ENCODE measurements at places on chromosomes 1 and 21.

GRCh38 chr1:168720839-168721238 lies 8.2 kb downstream of the DPT start:
- no peak overlapping the region for H3K4me3 ChIP-seq
- no peak overlapping the region for H3K27ac ChIP-seq
- no peaks in the 10 kb centered on the region for H3K4me1 ChIP-seq
- DNase-seq, result no peak

DNA sequence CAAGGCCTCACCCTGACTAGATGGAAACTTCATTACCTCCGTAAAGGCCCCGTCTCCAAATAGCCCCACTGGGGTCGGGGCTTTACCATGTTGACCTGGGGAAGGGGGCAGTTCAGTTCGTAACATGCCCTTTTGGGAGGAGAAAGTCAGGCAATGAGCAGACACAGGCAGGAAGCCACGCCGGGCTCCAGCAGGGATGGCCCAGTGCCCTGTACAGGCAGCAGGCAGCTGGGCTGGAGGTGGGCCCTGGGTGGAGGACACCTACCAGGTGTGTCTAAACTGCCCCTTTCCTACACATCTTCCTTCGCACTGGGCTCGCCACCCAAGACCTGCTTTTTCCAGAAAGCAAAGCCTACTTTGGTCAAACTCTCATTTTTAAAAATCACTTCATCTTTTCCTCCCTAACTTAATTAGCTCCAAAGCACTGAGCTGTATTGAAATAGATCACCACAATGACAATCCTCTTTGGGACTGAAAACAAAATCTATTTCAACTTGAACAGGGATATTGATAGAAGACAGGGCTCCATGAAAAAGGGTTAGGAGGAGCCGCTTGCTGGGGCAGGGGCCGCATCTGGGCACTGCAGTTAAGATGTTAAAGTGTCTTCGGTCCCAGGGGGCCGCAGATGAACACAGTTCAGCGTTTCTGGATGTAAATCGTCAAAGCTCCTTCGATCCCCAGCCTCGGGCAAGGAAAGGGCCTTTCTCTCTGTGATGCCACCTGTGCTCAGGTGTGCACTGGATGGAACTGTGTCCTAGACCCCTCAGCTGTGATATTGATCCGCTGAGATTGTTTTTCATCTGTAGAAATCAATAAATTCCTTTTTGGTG lies 104.6 kb downstream of the PDE9A start:
- H3K36me3 ChIP-seq, result no peaks in the 10 kb centered on the region
- no peak overlapping the region for H3K4me3 ChIP-seq
- H3K27me3 ChIP-seq, result no peaks in the 10 kb centered on the region
- no peaks in the 10 kb centered on the region for H3K4me1 ChIP-seq
- DNase-seq, result no peak

GRCh38 chr1:59688976-59689375 lies 125.8 kb upstream of the HOOK1 start:
- H3K27me3 ChIP-seq, result no peaks in the 10 kb centered on the region
- H3K4me3 ChIP-seq, result no peak overlapping the region

DNA sequence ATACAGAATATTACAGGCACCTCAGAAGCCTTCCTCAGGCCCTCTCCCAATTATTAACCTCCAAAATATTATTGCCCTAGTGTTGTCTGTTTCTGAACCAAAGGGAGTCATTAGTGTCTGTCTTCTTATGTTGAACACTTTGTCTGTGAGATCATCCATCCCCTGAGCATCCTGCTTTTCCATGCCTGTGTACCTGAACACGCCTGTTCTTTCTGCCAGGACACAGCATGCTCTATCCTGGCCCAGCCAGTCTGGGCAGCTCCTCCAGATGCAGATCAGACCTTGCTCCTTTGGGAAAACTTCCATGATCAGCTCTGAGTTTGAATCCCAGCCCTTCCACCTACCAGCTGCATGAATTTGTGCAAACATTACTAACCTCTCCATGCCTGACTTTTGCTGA lies 11.0 kb upstream of the CDC42 start:
- no peaks in the 10 kb centered on the region for H3K27me3 ChIP-seq
- no peak overlapping the region for H3K27ac ChIP-seq
- H3K36me3 ChIP-seq, result no peaks in the 10 kb centered on the region
- H3K4me3 ChIP-seq, result no peak overlapping the region
- H3K4me1 ChIP-seq, result peaks cover 2% of the 10 kb centered on the region
- no peak for DNase-seq

GRCh38 chr21:32070676-32071330 lies 198.0 kb downstream of the HUNK start:
- DNase-seq, result no peak
- H3K4me3 ChIP-seq, result no peak overlapping the region
- no peak overlapping the region for H3K27ac ChIP-seq
- no peaks in the 10 kb centered on the region for H3K4me1 ChIP-seq
- H3K36me3 ChIP-seq, result no peaks in the 10 kb centered on the region
- no peaks in the 10 kb centered on the region for H3K27me3 ChIP-seq

DNA sequence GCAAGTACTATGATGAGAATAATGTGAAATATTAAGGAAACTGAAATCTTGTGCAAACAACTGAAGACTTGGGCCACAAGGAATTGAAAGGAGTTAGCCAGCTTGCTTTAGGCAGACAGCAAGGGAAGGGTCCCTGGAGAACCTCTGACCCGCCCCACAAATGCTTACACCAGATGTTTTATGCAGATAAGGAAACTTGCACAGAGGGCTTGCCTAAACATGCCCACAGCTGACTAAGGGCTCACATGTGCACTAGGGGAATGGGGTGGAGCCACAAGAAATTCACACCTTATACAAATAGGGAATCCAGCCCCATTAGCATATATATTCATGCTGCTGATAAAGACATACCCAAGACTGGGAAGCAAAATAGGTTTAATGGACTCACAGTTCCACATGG lies 86.1 kb upstream of the CYYR1 start:
- H3K36me3 ChIP-seq, result no peaks in the 10 kb centered on the region
- no peak for DNase-seq
- no peak overlapping the region for H3K4me3 ChIP-seq
- H3K27me3 ChIP-seq, result no peaks in the 10 kb centered on the region
- H3K27ac ChIP-seq, result no peak overlapping the region

DNA sequence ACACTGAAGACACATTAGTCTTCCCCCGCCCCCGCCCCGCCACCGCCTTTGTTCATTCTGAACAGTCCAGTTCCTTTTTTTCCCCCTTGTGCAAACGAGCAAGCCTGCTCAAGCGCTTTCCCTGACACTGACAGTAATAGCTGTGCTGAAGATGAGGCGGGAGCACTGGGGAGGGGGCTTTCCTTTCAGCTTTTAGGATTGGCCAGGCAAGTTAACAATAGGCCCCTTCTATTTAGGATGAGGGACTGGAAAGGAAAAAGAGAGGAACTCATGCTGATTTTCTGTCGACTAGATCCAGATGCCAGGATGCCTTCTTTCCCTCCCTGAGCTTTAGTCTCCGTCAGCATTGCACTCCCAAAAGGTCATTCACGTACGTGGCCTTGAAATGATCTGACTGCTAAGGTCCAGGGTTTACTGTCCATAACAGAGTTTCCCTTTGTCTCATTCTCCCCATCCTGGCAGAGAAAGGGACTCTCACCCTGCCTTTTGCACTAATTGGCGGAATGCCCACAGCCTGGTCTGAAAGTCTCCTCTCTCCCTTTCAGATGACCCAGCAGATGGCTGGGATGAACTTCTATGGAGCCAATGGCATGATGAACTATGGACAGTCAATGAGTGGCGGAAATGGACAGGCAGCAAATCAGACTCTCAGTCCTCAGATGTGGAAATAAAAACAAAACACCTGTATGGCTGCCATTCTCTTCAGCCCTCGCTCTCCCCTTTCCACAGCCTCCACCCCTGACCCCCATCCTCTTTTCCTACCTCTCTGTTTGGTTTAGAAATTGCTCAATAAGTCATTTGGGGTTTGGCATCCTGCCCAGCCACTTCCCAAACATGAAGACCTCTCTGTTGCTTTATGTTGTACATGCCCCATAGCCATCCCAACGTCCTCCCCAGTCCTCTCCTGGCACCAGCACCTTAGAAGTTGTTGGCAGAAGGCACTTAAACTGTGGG lies 28.6 kb upstream of the ZFP69B start:
- no peaks in the 10 kb centered on the region for H3K27me3 ChIP-seq
- H3K27ac ChIP-seq, result no peak overlapping the region
- no peak overlapping the region for H3K4me3 ChIP-seq
- DNase-seq, result no peak

DNA sequence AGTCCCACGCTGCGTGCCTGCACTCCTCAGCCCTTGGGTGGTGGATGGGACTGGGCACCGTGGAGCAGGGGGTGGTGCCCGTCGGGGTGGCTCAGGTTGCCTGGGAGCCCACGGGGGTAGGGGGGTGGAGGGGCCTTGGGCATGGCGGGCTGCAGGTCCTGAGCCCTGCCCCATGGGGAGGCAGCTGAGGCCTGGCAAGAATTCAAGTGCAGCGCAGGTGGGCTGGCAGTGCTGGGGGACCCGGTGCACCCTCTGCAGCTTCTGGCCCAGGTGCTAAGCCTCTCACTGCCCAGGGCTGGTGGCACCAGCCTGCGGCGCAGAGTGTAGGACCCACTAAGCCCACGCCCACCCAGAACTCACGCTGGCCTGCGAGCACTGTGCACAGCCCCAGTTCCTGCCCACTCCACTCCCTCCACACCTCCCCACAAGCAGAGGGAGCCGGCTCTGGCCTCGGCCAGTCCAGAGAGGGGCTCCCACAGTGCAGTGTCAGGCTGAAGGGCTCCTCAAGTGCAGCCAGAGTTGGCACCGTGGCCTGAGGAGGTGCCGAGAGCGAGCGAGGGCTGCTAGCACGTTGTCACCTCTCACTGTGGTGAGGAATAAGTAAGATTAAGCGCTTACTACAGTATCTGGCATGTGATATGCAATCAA lies 12.8 kb downstream of the TNNI3K start:
- H3K4me3 ChIP-seq, result no peak overlapping the region
- H3K36me3 ChIP-seq, result no peaks in the 10 kb centered on the region
- DNase-seq, result no peak
- no peak overlapping the region for H3K27ac ChIP-seq
- no peaks in the 10 kb centered on the region for H3K4me1 ChIP-seq

- no peaks in the 10 kb centered on the region for H3K36me3 ChIP-seq
- no peaks in the 10 kb centered on the region for H3K27me3 ChIP-seq
- no peak for DNase-seq
Observed at GRCh38 chr21:15301736-15302135, 236.9 kb upstream of the NRIP1 start.

- no peaks in the 10 kb centered on the region for H3K4me1 ChIP-seq
- DNase-seq, result no peak
- H3K27me3 ChIP-seq, result no peaks in the 10 kb centered on the region
- no peak overlapping the region for H3K4me3 ChIP-seq
Observed at GRCh38 chr1:81323862-81324261, 476.9 kb upstream of the ADGRL2 start.

DNA sequence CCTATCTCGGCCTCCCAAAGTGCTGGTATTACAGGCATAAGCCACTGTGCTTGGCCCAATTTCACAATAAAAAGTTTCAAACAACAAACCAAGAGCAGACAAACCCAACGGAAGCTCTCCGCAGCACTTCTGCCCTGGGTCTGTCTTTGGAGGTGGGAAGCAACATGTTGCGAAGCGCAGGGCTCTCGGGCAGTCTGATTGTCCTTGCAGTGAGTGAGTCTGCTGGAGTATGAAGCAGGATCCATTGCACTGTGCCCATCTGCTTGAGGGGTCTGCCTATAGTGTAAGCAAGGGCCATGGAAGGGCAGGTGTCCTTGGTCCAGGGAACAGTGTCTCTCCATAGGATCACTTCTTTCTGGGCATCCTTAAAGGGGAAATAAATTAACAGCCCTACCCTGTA lies 14.6 kb upstream of the PARP1 start:
- H3K4me3 ChIP-seq, result no peak overlapping the region
- no peak overlapping the region for H3K27ac ChIP-seq
- H3K36me3 ChIP-seq, result no peaks in the 10 kb centered on the region
- no peak for DNase-seq

GRCh38 chr1:81954534-81955020 lies 153.8 kb downstream of the ADGRL2 start:
- H3K4me1 ChIP-seq, result no peaks in the 10 kb centered on the region
- no peak overlapping the region for H3K27ac ChIP-seq
- H3K27me3 ChIP-seq, result no peaks in the 10 kb centered on the region
- no peak overlapping the region for H3K4me3 ChIP-seq
- no peak for DNase-seq

DNA sequence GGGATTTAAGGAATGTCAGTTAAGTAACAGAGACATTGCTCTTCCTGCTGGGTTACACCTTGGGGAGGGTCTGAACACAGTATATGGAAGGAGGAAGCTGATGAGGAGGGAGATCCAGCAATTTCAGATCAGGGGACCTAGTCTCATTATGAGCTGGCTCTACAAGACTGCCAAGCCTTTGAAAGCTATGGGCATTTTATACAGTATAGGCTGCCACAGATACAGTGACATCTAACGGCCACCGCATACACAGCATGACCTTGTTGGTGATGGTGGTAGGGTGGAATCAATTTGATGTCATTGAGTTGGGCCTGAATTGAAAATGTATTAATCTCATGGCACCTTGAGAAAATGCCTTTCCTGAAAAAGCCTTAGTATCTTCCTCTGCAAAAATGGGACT lies 22.6 kb upstream of the ZP4 start:
- no peak overlapping the region for H3K27ac ChIP-seq
- DNase-seq, result no peak
- H3K4me3 ChIP-seq, result no peak overlapping the region
- no peaks in the 10 kb centered on the region for H3K4me1 ChIP-seq
- H3K36me3 ChIP-seq, result no peaks in the 10 kb centered on the region

DNA sequence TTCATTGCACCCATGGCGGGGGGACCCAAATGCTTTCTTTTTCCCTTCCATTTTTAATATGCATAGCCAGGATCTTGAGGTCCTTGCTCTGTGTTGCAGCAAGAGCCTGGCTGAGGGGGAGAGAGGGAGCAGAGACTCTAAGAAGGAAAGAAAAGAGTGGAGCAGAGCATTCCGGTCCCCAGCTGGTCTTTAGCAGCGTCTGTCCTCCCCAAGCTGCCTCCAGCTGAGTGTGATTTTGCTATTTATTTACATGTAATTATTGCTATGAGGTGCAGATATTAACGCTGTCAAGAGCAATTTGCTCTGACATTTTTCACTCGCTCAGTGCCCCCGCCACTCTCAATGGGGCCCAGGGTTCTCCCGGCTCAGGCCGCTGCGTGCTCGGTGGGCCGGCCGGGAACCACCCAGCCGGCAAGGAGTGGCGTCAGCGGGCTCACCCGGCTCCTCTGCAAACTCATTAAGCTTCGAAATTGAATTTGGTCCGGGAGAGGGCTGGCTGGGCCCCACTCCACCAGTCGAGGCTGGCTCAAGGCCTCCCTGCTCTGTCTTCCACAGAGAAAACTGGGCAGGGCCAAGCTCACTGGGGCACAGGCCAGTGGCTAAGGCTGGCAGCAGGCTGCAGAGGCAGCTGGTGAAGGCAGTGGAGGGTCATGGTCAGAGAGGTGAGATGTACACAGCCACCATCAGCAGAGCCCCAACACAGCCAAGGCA lies 93.2 kb downstream of the PAX7 start:
- H3K27me3 ChIP-seq, result peaks cover 8% of the 10 kb centered on the region
- no peak for DNase-seq
- H3K4me1 ChIP-seq, result no peaks in the 10 kb centered on the region
- H3K4me3 ChIP-seq, result no peak overlapping the region
- no peak overlapping the region for H3K27ac ChIP-seq
- no peaks in the 10 kb centered on the region for H3K36me3 ChIP-seq

GRCh38 chr1:45612941-45613579 lies 10.8 kb downstream of the CCDC17 start:
- no peak for DNase-seq
- H3K27me3 ChIP-seq, result no peaks in the 10 kb centered on the region

- H3K4me1 ChIP-seq, result no peaks in the 10 kb centered on the region
- H3K36me3 ChIP-seq, result no peaks in the 10 kb centered on the region
- H3K27me3 ChIP-seq, result no peaks in the 10 kb centered on the region
Observed at GRCh38 chr1:169214598-169214997, 108.1 kb downstream of the ATP1B1 start.

Data from colonic mucosa (tissue), 4 donors.